Osteoblast (primary cell): ENCODE measurements at places on chromosomes 6 and 20. TPM values are rescaled to one million over a fixed set of nuclear protein-coding genes. Genes with fewer than 3 reads are reported as not detected.

Gene SYCP2
- 0.59 and 1.4 TPM in 2 replicates for total RNA-seq

Gene HRH3
- total RNA-seq = not detected in 2 replicates

Gene RHAG
- not detected in 2 replicates for total RNA-seq

Gene MEP1A
- not detected in 2 replicates for total RNA-seq

Gene TGM3
- not detected in 2 replicates for total RNA-seq

DNA sequence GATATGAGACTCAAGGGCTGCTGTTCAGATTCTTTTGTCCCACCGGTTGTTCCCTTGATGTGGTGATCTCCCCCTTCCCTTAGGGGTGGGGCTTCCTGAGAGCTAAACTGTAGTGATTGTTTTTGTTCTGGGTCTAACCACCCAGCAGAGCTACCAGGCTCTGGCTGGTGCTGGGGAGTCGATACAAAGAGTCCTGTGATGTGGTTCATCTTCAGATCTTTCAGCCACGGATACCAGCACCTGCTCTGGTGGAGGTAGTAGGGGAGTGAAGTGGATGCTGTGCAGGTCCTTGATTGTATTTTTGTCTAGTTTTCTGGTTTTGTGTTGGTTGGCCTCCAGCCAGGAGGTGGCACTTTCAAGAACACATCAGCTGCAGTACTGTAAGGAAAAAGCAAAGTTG lies 801.6 kb downstream of the EPHA7 start:
- no peaks in the 10 kb centered on the region for H3K27me3 ChIP-seq
- H3K4me3 ChIP-seq = no peak overlapping the region
- no peaks in the 10 kb centered on the region for H3K4me1 ChIP-seq

DNA sequence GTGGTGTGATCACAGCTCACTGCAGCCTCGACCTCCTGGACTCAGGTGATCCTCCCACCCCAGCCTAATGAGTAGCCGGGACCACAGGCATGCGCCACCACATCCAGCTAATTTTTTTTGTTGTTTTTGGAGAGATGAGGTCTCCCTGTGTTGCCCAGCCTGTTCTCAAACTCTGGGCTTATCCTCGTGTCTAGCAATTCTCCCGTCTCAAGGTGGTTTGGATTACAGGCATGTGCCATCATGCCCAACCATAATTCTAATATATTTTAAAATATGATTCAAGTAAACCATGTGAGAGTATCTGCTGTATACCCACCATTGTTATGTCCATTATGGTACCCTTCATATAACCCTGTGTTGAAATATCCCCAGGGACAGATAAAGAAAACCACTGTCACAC lies 60.3 kb upstream of the C20orf144 start:
- H3K27ac ChIP-seq = no peak overlapping the region
- H3K4me1 ChIP-seq = no peaks in the 10 kb centered on the region
- H3K36me3 ChIP-seq = no peaks in the 10 kb centered on the region
- no peak overlapping the region for H3K4me3 ChIP-seq
- H3K27me3 ChIP-seq = no peaks in the 10 kb centered on the region

GRCh38 chr6:161833099-161833860 lies 559.4 kb upstream of the AGPAT4 start:
- no peak overlapping the region for H3K27ac ChIP-seq
- no peaks in the 10 kb centered on the region for H3K36me3 ChIP-seq
- DNase-seq = no peak

- peaks cover 29% of the 10 kb centered on the region for H3K4me1 ChIP-seq
- H3K4me3 ChIP-seq = no peak overlapping the region
- no peaks in the 10 kb centered on the region for H3K27me3 ChIP-seq
These were observed 95.0 kb downstream of the THBS2 start for GRCh38 chr6:169158691-169159090.

- no peaks in the 10 kb centered on the region for H3K36me3 ChIP-seq
- H3K4me3 ChIP-seq = no peak overlapping the region
- H3K4me1 ChIP-seq = no peaks in the 10 kb centered on the region
- no peak for DNase-seq
- H3K27ac ChIP-seq = no peak overlapping the region
- H3K27me3 ChIP-seq = no peaks in the 10 kb centered on the region
These were observed 201.4 kb downstream of the PTPRT start for GRCh38 chr20:42988319-42988718.

GRCh38 chr6:92459606-92460005 lies 959.8 kb downstream of the EPHA7 start:
- DNase-seq = no peak
- no peak overlapping the region for H3K27ac ChIP-seq
- H3K4me1 ChIP-seq = no peaks in the 10 kb centered on the region
- H3K27me3 ChIP-seq = no peaks in the 10 kb centered on the region

- H3K36me3 ChIP-seq = peaks cover 16% of the 10 kb centered on the region
- H3K4me1 ChIP-seq = peaks cover 26% of the 10 kb centered on the region
- no peaks in the 10 kb centered on the region for H3K27me3 ChIP-seq
- no peak for DNase-seq
These were observed 1.0 kb downstream of the NSFL1C start for GRCh38 chr20:1465470-1466210.

DNA sequence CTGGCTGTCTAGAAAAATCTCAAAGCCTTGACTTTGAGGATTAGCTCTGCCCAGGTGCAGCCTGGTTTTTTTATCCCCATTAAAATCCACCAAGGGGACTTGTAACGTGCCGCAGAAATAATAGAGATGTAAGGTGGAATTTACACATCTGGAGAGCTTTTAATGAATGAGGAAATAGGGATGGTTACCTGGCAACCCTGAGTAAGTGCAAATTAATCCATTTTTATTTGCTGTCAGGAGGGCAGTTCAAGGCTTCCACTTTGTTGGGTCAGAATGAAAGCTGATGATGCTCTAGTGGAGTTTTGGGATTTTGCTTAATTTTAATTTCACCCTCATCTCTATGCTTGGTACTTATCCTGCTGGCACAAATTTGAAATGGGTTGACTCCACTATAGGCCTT lies 163.4 kb upstream of the CEP162 start:
- no peak overlapping the region for H3K4me3 ChIP-seq
- H3K27ac ChIP-seq = no peak overlapping the region
- peaks cover 3% of the 10 kb centered on the region for H3K4me1 ChIP-seq
- no peak for DNase-seq
- H3K27me3 ChIP-seq = no peaks in the 10 kb centered on the region

GRCh38 chr6:46357591-46357990 lies 133.7 kb downstream of the RCAN2 start:
- no peak for DNase-seq
- H3K36me3 ChIP-seq = no peaks in the 10 kb centered on the region
- H3K27ac ChIP-seq = no peak overlapping the region
- no peak overlapping the region for H3K4me3 ChIP-seq

DNA sequence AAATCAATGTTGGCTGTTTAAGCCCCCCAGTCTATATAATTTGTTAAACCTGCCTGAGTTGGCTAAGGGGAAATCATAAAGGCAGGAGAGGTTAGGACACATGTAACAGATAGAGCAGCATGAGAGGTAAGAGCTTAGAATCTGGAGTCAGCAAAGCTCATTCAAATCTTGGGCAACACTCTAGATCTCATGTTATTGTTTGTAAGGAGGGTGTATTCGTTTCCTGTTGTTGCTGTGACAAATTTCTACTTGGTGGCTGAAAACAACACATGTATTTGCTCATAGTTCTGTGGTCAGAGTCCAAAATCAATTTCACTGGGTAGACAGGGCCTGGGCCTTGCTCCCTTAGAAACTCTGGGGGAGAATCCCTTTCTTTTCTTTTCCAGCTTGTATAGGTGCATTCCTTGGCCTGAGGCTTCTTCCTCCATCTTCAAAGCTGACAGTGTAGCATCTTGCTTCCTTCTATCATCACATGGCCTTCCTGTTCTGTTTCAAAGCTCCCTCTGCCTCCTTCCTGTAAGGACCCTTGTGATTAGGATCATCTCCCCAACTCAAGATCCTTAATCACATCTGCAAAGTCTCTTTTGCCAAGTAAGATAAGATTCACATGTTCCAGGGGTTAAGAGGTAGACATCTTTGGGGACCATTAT lies 4.4 kb downstream of the LY86 start:
- no peaks in the 10 kb centered on the region for H3K36me3 ChIP-seq
- H3K4me3 ChIP-seq = no peak overlapping the region
- no peaks in the 10 kb centered on the region for H3K27me3 ChIP-seq
- no peak overlapping the region for H3K27ac ChIP-seq
- no peak for DNase-seq

DNA sequence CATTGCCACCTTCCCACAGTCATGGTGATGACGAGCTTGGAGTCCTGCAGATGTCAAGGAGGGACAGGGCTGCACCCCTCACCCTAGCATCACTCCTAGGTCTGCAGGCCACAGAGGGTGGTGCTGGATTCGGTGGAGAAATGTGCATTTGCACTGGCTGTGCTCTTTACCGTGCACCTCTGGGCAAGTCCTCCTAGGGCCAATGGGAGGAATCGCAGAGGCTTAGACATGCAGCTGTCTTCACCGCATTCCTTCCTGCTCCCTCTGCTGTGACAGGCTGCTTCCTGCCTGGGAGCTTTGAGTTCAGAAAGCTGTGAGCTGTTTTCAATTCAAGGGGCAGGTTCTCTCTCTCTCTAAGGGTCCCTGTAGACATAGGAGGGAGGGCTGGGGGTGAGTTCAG lies 85.1 kb downstream of the EDN3 start:
- no peak overlapping the region for H3K27ac ChIP-seq
- DNase-seq = no peak
- H3K36me3 ChIP-seq = no peaks in the 10 kb centered on the region
- H3K27me3 ChIP-seq = no peaks in the 10 kb centered on the region
- H3K4me3 ChIP-seq = no peak overlapping the region
